ENCODE measurements at places on chromosomes 11 and 22. TPM values are rescaled to one million over a fixed set of nuclear protein-coding genes. Genes with fewer than 3 reads are reported as not detected.

SOX10 gene
- not detected for polyA plus RNA-seq

PDGFD gene
- polyA plus RNA-seq, result 6.2 TPM

DNA sequence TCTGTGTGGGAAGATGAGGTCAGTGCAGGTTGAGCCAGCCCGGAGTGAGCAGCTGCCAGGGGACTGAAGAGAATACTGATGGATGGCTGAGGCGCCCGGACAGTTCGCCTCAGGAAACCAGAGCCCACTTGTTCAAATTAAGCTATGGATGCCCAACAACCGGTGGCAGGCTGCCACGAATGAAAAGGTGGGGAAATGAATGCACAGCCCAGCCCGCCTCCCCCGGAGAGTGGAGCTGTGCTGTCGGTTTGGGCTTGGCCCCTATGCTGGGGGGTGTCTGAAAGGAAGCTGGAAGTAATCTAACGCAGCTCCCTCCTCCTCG is 21.9 kb downstream of the HSPA8 start:
- DNase-seq, result no peak

- no peak for DNase-seq
Observed at GRCh38 chr11:83520849-83521248, 234.7 kb upstream of the CCDC90B start.

LYVE1 gene
- 4.6 TPM for polyA plus RNA-seq

ADM2 gene
- 0.28 TPM for polyA plus RNA-seq

SCGB2A2 gene
- not detected for polyA plus RNA-seq

DNA sequence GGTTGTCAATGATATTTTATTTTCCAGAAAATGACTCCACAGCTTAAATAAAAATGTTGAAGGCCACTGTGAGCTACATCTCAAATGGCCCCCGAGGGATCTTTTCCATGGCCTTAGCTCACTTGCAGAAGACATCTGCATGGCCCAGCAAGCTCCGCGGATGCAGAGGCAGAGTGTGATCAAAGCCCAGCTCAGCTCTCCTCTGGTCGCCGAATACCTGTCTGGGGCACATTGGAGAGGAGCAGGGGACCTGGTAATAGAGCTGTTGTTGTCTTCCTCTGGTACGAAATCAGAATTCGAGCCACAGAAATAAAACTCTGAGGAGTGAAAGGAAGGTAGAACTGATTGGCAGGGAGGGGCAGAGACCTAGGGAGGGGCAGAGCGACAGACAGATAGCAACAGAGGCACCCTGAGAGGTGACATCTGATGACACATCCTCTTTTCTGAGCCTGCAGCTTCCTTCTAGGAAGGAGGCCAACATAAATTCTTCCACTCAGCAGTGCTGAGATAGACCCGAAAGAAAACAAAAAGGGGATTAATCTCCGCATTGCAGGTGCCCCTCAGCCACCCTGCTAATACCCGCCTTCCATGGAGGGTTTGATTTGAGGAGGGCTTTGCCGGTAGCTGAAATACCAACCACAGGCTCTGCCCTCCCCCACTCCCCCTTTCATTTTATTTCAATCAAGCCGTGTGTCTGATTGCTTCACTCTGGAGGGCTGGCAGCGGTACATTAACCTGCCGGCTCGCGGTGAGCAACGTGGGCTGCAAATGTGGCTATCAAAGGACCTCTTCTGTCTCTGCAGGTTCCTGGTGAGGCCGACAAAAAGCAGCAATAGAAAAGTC is 759.4 kb downstream of the OPCML start:
- no peak for DNase-seq

- no peak for DNase-seq
Observed at GRCh38 chr22:43256976-43257545, 70.1 kb upstream of the TTLL12 start.

FAM111B gene
- polyA plus RNA-seq, result 2.7 TPM

DNA sequence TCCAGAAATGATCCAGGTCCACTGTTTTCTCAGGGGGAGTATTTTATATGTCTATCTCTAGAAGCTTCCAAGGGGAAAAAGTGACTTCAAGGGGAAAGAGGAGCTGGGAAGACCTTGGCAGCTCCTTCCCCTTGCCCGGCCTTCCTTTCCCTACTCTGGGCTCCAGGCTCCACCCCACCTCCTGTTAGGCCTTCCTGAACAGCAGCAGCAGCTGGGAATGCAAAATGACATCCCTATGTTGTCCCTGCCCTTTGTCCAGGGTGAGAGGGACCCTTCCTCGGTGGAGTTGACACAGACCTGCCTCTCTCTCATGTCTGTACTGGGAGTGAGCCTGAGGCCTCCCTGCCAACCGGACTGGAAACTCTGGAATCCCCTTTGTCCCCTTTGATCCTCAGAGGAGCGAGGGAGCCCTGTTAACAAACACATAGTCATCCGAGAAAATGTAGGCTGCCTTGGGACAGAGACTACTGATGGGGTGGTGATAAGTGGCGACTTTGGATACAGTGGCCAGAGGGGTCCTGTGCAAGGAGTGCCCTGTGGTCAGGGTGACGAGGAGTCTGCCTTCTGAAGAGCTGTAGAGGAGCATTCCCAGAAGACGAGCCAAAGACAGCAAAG is 9.0 kb upstream of the MALAT1 start:
- DNase-seq, result peak; percentile 43

DNA sequence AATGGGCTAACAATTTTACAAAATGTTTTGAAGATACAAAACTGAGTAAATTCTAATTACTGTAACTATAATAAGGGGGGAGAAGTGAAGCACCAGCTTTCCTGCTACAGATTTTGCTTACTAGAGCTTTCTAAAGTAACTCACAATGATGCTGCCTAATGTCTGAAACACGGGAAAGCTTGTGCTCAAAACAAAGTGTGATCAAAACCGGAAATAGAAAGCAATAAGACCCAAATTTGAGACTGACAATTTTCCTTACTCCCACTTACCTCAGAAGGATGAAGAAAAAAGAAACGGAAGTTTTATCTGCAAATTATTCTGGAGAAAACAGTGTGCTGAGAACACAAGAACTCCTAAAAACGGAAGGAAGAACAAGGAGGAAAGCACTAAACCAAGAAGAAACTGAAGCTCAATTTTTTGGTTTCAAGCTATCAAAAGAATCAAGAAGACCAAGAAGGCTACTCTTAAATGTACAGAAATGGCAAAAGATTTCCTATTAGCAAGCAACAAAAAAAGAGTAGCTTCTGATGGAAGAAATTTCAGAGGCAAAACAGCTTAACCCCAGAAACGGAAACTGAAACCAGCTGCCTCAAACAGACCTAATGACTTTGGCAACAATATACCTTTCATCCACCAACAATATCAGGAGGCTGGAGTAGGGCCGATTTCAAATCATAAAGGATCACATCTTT is 33.4 kb downstream of the AMBRA1 start:
- DNase-seq, result peak; percentile 65

- no peak for DNase-seq
Observed at GRCh38 chr22:25125693-25126357, 73.8 kb upstream of the CRYBB3 start.

DNA sequence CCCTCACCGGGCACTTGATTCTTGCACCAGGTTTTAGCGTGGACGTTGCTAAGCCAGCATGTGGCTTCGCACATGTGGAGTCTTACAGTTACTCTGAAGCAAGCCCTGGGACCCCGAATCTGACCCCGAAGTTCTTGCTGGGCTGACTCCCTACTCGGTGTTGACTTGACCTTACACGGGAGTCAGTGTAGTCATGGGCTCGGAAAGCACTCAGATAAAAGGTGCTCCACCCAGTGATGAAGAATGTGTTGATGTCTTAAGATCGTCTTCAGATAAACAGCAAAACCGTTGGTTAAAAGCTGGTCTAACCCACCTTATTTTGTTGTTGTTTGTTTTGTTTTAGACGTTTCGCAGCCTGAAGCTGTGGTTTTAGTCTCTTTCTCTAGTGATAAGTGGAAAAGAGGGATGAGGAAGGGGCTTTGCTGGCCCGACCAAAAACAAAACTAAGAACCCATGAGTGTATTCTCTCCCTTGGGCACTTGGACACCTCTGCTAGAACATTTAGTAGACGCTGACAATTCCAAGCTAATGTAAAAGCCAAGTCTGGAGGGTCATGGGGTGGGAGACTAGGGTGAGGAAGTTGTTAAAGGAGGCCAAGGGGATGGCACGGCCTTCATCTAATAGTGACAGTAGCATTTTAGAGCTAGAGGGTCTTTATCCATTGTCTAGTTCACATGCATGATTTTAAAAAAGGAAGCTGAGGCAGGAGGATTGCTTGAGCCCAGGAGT is 69.9 kb downstream of the BCR start:
- no peak for DNase-seq

GRCh38 chr22:49934160-49934890 is 15.9 kb downstream of the CRELD2 start:
- no peak for DNase-seq

GRCh38 chr11:44138980-44139379 is 43.5 kb downstream of the EXT2 start:
- no peak for DNase-seq

TMEM191B gene
- polyA plus RNA-seq, result 0.33 TPM

- no peak for DNase-seq
Observed at GRCh38 chr22:40819599-40820140, 524 bp upstream of the SLC25A17 start.

PLAAT4 gene
- polyA plus RNA-seq, result 0.88 TPM

C11orf65 gene
- not detected for polyA plus RNA-seq

GRCh38 chr11:128809128-128809527 is 58.0 kb downstream of the KCNJ1 start:
- DNase-seq, result no peak

UBE4A gene
- polyA plus RNA-seq, result 9.6 TPM

MS4A3 gene
- polyA plus RNA-seq, result not detected

CRYBB2 gene
- polyA plus RNA-seq, result 0.36 TPM

GRCh38 chr11:12141283-12141682 is 30.9 kb downstream of the MICAL2 start:
- no peak for DNase-seq

GRCh38 chr22:48106215-48106614 is 1343.8 kb downstream of the TBC1D22A start:
- DNase-seq, result no peak

GRCh38 chr22:23154461-23154860 is 9.2 kb downstream of the RAB36 start:
- DNase-seq, result no peak

GRCh38 chr11:63244862-63245261 is 1.5 kb upstream of the SLC22A25 start:
- DNase-seq, result no peak

MOV10L1 gene
- polyA plus RNA-seq, result 27.6 TPM

DNA sequence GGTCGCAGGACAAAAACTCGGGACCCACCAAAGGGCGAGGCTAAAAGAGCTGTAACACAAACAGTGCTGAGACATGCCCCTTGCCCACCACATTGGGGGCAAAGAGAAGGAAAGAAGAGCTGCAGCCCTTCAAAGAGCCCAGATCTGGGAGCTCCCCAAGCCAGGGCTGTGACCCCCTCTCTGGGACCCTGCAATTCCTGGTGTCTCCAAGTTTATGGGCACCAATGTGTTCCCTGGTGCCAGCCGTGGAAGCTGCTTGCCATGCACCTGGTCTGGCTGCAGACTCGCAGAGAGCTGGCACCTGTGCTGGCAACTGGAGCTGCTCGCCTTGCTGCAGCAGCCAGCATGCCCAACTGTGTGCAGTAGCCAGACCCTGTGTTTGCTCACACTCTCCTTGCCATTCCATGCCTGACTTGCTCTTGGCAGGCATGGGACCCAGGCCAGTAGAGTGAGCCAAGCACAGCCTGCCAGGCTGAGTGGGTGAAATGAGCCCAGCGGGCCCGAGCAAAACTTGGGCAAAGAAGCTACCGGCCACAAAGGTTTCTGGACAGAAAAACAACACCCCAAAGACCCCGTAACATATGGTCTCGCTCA is 16.0 kb downstream of the RRP8 start:
- DNase-seq, result no peak

GRCh38 chr11:69892237-69892985 is 73.2 kb upstream of the FGF3 start:
- no peak for DNase-seq

DNA sequence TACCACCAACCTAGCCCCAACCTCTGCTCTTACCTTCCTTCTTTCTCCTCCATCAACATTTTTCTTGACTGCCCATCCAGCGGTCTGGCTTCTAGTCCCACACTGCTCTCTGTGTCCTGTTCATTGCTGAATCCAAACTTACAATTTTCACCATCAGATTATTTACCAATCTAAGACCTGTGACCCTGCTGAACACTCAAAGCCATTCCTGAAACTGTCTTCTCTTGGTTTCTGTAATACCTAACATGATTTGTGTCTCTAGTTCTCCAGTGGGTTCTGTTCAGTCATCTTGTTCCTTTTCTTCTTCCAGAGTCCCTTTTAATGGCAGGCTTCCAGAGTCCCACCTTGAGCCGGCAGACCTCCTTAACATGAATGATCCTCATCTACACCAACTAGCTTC is 24.1 kb downstream of the RRAS2 start:
- DNase-seq, result no peak

ADAMTS15 gene
- polyA plus RNA-seq, result 0.08 TPM

DNA sequence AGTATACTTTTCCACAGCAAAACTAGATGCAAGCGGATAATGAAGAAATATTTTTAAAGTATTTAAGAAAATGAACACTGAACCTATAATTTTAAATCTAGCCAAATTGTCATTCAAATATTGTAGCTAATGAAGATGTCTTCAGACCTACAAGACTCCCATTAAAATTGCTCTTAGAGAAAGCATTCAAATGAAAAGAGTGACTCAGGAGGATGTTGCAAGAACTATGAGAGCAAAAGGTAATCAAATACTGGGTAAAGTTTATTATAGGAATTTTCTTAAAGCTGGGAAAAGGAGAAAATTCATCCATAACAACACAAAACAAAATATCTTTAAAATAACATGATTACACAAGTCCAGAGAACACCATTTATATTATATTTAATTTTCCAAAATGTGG is 5.4 kb upstream of the POU2AF1 start:
- DNase-seq, result no peak

GRCh38 chr11:131460931-131461330 is 90.5 kb downstream of the NTM start:
- DNase-seq, result no peak

DNA sequence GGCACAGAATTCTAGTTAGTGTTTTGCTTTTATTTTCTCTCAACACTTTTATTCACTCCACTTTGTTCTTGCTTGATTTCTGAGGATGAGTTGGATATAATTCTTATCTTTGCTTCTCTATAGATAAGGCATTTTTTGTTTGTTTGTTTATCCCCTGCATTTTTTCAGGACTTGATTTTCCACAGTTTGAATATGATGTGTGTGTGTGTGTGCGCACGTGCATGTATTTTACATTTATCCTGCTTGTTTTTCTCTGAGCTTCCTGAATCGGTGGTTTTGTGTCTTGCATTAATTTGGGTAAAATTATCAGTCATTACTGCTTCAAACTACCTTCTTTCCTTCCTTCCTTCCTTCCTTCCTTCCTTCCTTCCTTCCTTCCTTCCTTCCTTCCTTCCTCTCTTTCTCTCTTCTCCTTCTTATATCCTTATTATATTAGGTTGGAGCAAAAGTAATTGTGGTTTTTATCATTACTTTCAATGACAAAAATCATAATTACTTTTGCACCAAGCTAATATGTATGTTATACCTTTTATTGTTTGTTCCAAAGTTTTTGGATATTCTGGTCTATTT is 679.9 kb upstream of the RAG2 start:
- DNase-seq, result no peak

DNA sequence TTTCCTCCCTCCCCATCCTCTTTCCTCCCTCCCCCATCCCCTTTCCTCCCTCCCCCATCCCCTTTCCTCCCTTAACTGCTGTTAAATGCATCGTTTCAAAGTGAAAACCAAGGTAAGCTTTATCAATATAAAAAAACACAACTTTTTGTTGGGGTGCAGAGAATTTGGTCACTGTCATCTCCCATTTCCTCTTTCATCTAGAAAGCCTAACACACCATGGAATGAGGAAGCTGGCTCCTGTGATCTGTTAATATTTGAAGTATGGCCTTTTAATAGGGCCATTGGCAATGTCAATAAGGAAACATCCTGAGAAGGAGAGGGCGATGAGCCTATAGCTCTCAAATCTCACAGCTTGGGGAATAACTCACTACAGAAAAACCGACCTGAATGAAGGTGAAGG is 7.0 kb downstream of the EXPH5 start:
- no peak for DNase-seq

Data from endothelial cell of umbilical vein (primary cell).